Subcutaneous adipose tissue (tissue), 4 donors: ENCODE measurements at places on chromosomes 3 and 15. TPM values are rescaled to one million over a fixed set of nuclear protein-coding genes. Genes with fewer than 3 reads are reported as not detected.

The KLHL40 gene
- total RNA-seq = not detected

The GASK1A gene
- 3.6 TPM for total RNA-seq

The GMPS gene
- total RNA-seq = 37.5 TPM

The LARP6 gene
- 68.5 TPM for total RNA-seq

The DNAH12 gene
- 0.38 TPM for total RNA-seq

The MEIS2 gene
- 10.3 TPM for total RNA-seq

The MAGI1 gene
- 56.9 TPM for total RNA-seq

The GRK7 gene
- not detected for total RNA-seq

The SPATA12 gene
- not detected for total RNA-seq

The PRR20G gene
- total RNA-seq = not detected

The ADGRG7 gene
- not detected for total RNA-seq

The MORC1 gene
- not detected for total RNA-seq

The CCDC39 gene
- total RNA-seq = 0.33 TPM

The LRRN1 gene
- total RNA-seq = not detected

The TICRR gene
- 0.22 TPM for total RNA-seq

The UNC45A gene
- 25.4 TPM for total RNA-seq

The RTP3 gene
- total RNA-seq = not detected
